Umbilical cord (tissue), 2 donors: ENCODE measurements at places on chromosomes 16 and 17. TPM values are rescaled to one million over a fixed set of nuclear protein-coding genes. Genes with fewer than 3 reads are reported as not detected.
A peak's percentile ranks its signal among the peaks of the same experiment; 100 is the strongest.

GRCh38 chr17:69516911-69517310, 102.4 kb downstream of the MAP2K6 start:
- no peak for DNase-seq

- no peak for DNase-seq
Observed at GRCh38 chr17:74924250-74924948, at the start of gene OTOP2. TSS of gene OTOP2 (plus strand) at chr17:74924273. CDS start at chr17:74924633, 360 bp downstream.

DNA sequence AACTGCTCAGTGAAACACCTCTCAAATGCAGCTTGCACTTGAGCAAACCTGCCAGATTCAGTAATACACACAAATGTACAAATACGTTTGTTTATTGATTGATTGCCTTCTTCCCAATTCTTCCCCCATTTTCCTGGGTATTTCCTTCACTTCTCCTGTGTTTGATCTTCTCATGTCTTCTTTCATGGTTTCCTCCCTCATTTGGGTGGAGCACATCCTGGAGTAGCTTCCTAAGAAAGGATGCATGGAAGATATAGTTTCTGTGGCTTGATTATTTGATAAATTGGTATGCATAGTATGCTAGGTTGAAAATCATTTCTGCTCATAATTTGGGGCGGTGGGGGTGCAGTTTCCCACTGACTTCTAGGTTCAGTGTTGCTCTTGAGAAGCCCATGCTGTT, 28.8 kb downstream of the JPH3 start:
- no peak for DNase-seq

DNA sequence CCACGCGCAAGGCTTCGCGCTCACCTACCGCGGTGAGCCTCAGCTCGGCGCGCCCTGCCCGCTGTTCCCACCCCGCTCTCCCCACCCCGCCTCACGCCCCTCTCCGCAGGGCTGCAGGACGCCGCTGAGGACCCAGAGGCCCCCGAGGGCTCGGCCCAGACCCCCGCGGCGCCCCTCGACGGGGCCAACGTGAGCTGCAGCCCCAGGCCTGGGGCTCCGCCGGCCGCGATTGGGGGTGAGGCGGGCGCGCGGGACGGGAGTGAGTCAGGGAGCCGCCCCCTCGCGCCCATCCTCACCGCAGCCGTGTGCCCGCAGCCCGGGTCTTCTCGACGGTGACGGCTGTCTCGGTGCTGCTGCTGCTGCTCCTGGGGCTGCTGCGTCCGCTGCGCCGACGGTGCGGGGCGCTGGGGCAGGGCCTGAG, 1.9 kb upstream of the PAQR4 start:
- no peak for DNase-seq

DNA sequence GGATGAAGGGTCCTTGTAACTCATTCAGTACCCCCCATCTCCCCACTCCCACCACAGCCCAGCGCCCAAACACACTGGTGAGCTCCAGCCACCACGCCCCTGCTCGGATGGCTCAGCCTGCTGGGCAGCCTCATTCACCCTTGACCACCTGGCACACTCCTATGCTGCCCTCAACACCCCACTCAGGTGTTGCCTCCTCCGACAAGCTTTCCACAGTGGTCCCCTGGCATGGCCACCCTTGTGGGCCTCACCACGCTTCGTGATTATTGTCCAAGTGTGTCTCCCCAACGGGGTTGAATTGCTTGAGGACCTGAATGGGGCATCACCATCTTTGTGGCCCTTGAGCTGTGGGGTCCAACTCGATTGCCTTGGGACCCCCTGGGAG, 12.0 kb upstream of the DOC2B start:
- no peak for DNase-seq

- peak; percentile 50 for DNase-seq
Observed at GRCh38 chr16:56657555-56658326, at the start of gene MT1F. TSS of gene MT1F (plus strand) at chr16:56657959. CDS start at chr16:56658059, 100 bp downstream.

GRCh38 chr17:14903854-14904253, 361.3 kb downstream of the PMP22 start:
- peak; percentile 53 for DNase-seq

GRCh38 chr16:69397821-69398521, 12.2 kb upstream of the TERF2 start:
- peak; percentile 81 for DNase-seq

The HAS3 gene
- total RNA-seq = 10.4 TPM

The ALDOC gene
- total RNA-seq = 26.2 TPM

The EFTUD2 gene
- total RNA-seq = 57.8 TPM

The PRRT2 gene
- 7.9 TPM for total RNA-seq

The TBC1D3C gene
- total RNA-seq = 8.7 TPM
